ENCODE measurements at places on chromosomes 16 and 17. TPM values are rescaled to one million over a fixed set of nuclear protein-coding genes. Genes with fewer than 3 reads are reported as not detected.

DNA sequence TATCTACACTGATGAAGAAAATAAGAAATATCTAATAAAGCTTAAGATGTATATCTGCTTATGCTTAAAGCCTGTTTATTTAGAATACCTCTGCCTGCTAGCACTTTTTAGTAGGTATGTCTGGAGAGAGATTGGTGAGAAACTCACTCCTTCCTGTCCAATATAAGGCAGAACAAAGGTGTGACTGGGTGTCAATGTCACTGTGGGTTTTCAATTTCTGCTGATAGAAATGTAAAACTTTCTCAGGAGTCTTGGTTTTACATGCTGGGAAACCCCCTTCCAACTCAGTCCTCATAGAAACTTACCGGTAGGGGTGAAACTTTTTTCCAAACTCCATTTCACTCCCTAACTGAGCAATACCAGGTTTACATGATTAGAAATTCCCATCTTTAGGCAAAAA, 17.8 kb upstream of the MPHOSPH6 start:
- no peak for DNase-seq

DNA sequence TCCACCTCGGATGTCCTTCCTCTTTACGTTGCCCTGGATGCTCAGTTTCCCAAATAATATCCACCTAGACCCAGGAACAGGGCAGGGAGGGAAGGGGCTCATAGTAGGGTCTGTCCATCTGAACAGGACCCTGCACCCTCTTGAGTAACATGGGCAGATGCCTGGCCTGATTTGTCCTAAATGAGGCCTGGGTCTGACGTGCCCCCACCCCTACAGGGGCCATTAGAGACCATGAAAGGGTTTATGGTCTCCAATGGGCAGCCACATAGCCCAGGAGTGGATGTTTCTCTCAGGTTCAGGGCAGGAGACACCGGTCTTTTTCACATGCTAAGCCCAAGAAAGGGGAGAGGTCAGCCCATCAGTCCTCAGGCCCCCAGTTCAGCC, 6.8 kb downstream of the CACNG1 start:
- DNase-seq, result no peak

DNA sequence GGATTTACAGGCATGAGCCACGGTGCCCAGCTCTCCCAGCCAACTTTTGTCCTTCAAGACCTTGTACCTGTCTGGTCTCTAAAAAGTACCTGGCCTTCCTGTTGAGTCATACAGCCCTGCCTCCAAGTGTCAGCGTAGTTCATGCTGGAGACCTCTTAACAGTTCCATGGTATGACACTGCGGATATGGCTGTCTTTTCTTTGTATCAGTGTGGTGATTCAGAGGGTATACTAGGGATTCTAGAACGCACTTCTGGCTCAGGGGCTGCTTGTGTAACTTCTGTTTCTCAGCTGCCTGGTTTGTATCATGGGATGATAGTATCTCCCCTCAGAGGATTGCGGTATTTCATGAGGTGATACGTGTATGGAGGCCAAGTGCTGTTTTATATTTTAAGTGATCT, 2.0 kb upstream of the TMEM11 start:
- DNase-seq, result no peak

DNA sequence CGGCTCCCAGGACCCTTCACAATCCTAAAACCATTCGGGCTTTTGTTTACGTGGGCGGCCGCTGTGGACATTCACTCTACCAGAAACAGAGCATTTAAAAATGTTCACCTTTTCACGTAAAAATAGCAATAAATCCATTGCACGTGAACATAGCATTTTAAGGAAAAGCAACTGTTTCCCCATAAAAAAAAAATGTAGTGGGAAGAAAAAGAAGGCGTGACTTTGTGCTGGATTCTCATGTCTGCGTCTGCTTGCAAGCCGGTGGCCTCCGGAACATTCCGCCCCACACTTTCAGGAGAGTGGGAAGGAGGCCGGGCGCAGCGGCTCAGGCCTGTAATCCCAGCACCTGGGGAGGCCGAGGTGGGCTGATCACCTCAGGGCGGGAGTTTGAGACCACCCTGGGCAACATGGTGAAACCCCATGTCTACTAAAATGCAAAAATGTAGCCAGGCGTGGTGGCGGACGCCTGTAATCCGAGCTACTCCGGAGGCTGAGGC, 13.4 kb upstream of the GNG13 start:
- DNase-seq, result no peak

- no peak for DNase-seq
Observed at GRCh38 chr16:67746846-67747245, 27.7 kb upstream of the GFOD2 start.

The PYCARD gene
- 10.3 TPM for total RNA-seq

Measured in OCI-LY7 (cell line).